ENCODE measurements at places on chromosomes 6 and 20.

DNA sequence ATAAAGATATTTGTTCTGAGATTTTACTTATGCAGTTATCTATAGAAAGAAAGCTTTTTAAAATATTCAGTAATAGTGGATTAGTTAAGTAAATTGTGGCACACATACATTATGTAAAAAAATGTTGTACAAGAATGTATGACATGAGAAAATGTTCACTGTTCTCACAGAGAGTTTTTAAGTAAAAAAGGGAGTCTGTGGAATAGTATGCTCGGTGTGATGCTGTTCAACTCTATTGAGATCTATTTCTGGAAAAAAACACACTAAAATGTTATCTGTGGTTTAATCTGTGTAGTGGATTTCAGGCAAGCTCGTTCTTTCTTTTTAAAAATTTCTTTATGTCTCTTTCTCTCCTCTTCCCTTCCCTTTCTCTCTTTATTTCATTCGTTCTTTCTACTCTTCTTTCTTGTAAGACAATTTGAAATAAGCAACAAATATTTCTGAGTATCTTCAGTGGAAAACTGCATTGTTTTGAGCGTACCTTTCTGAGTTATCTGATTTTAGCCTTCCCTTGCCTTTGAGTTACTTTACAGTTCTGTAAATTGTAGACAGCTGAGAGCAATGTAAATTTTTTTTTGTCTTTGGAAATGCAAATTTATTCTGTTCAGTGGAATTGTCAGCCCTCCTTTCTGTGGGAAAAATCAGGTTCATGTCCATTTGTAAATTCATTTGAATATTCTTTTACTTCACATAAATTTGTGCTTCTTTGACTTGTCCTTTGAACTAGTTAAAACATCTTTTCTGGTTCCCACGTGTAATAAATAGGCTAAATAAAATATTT is 229.0 kb upstream of the NOX3 start:
- no peak overlapping the region for H3K4me3 ChIP-seq
- no peaks in the 10 kb centered on the region for H3K36me3 ChIP-seq
- DNase-seq = no peak
- no peaks in the 10 kb centered on the region for H3K27me3 ChIP-seq
- no peak overlapping the region for H3K27ac ChIP-seq

GRCh38 chr6:139882977-139883728 is 508.7 kb upstream of the CITED2 start:
- H3K36me3 ChIP-seq = no peaks in the 10 kb centered on the region
- peak overlapping the region; percentile 21 for H3K27ac ChIP-seq
- no peak for DNase-seq
- no peak overlapping the region for H3K4me3 ChIP-seq
- no peaks in the 10 kb centered on the region for H3K27me3 ChIP-seq

DNA sequence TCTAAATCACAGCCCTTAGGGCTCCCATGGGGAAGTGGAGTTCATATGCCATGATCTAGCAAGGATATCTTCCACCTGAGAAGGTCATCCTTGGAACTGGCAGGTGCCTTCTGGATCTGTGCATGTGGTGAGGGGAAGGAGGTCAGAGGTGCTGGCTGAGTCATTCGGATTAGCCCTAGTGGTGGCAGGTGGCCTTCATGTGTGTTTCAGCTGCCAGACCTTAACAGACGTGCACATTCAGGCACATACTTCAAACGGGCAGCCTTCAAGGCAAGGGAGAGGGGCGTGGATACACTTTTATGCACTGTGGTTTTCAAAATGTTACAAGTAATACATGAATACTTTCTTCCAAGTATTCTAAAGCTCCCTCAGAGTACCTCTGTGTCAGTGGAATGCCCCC is 51.2 kb downstream of the BMP6 start:
- DNase-seq = no peak
- no peak overlapping the region for H3K27ac ChIP-seq
- no peaks in the 10 kb centered on the region for H3K27me3 ChIP-seq
- H3K4me3 ChIP-seq = no peak overlapping the region
- H3K36me3 ChIP-seq = no peaks in the 10 kb centered on the region
- H3K4me1 ChIP-seq = no peaks in the 10 kb centered on the region

DNA sequence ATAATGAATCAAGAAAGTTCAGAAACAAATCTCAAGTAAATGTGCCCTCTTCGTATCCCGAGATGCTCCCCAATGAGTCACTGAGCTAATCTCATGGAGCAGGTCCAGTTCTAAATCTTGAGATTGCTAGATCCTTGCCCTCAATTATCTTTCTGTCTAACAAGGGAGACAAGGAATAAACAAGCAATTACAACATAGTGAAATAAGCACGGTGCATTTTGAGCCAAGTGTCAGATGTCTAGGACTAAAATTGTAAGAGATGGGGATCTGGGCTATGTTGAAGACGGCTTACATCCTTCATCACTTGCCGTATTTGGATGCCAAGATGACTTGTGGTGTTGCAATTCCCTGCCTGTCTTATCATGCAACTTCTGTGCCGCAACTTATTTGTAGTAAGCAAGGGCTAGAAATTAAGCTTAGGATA is 56.5 kb upstream of the ADGRF1 start:
- no peaks in the 10 kb centered on the region for H3K36me3 ChIP-seq
- no peak overlapping the region for H3K27ac ChIP-seq
- no peak overlapping the region for H3K4me3 ChIP-seq
- H3K27me3 ChIP-seq = no peaks in the 10 kb centered on the region
- DNase-seq = no peak

GRCh38 chr20:50475681-50476292 is 34.4 kb upstream of the PTPN1 start:
- no peak for DNase-seq
- no peaks in the 10 kb centered on the region for H3K27me3 ChIP-seq
- H3K27ac ChIP-seq = peak overlapping the region; percentile 62
- no peaks in the 10 kb centered on the region for H3K36me3 ChIP-seq

DNA sequence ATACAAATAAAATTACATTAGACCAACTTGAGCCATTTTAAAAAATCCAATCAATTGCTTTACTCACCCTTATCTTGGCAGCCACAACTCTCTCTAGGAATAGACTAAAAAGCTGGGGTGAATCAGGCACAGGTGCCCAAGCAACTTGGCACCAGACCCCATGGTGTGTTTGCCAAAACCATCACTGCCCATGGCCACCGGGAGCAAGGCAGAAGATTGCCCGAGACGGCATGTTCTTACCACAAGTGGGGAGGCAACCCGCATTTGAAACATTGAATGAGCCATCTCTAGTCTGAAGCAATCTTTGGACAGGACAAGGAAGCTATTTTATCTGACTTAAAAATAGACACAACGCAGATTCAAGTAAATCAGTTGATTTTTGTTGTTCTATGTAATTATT is 69.0 kb downstream of the SMLR1 start:
- H3K4me3 ChIP-seq = no peak overlapping the region
- H3K36me3 ChIP-seq = no peaks in the 10 kb centered on the region
- no peaks in the 10 kb centered on the region for H3K4me1 ChIP-seq
- H3K27me3 ChIP-seq = no peaks in the 10 kb centered on the region
- no peak overlapping the region for H3K27ac ChIP-seq

- no peak for DNase-seq
- no peaks in the 10 kb centered on the region for H3K27me3 ChIP-seq
- no peaks in the 10 kb centered on the region for H3K4me1 ChIP-seq
- H3K4me3 ChIP-seq = no peak overlapping the region
- H3K27ac ChIP-seq = no peak overlapping the region
- peaks cover 15% of the 10 kb centered on the region for H3K36me3 ChIP-seq
Measured at GRCh38 chr6:110664933-110665332, 150.3 kb downstream of the CDK19 start.

DNA sequence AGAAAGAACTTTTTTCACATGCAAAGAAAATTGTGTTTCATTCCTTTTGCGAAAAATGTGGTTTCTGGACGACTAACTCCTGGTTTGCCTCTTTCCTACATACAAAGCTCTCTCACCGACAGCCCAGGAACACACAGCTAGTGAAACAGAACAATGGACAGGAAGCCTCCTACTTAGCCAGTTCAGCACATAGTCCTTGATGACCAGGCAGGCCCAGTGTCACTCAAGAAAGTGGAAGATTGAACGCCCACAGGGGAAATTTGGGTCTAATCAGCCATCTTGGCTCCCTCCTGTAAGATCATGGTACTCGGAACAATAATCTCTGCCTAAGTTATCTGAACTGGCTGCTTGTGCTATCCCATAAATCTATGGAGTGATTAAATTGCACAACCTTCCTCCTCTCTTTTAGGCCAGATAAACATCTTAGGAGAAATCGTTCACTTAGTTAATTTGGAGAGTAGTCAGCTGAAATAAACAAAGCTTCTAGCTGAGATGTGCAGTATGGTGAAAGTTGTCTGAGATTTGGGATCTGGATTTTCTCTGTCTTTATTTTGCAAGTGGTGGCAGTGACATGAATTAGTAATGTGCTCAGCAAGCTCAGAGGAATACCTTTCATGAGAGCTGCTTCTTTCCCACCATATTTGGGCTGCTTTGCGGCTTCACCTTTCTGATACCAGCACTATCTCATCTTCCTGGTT is 147.0 kb downstream of the MTFR2 start:
- no peak for DNase-seq
- no peak overlapping the region for H3K4me3 ChIP-seq
- peaks cover 4% of the 10 kb centered on the region for H3K4me1 ChIP-seq
- H3K27ac ChIP-seq = peak overlapping the region; percentile 34
- no peaks in the 10 kb centered on the region for H3K27me3 ChIP-seq
- no peaks in the 10 kb centered on the region for H3K36me3 ChIP-seq

GRCh38 chr6:16700202-16700915 is 60.9 kb downstream of the ATXN1 start:
- H3K27me3 ChIP-seq = no peaks in the 10 kb centered on the region
- H3K36me3 ChIP-seq = no peaks in the 10 kb centered on the region

DNA sequence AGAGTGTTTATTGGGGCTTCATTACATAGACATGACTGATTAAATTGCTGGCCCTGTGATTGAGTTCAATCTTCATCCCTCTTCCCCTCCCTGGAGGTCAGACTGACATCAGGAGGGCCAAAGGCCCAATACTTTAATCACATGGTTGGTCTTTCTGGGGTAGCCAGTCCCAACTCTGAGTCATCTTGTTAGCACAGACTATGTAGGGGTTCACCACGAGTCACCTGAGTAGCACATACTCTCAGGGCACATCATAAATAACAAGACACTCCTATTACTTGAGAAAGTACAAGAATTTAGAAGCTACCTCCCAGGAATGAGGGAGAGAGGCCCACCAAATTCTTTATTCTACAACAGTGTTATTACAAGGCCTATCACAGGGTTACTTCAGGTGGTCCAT is 11.3 kb downstream of the GINS1 start:
- H3K27ac ChIP-seq = no peak overlapping the region
- H3K36me3 ChIP-seq = no peaks in the 10 kb centered on the region
- no peaks in the 10 kb centered on the region for H3K4me1 ChIP-seq
- no peak overlapping the region for H3K4me3 ChIP-seq
- DNase-seq = no peak
- no peaks in the 10 kb centered on the region for H3K27me3 ChIP-seq

GRCh38 chr20:32189691-32190615 is 17.6 kb downstream of the PLAGL2 start:
- peak overlapping the region; percentile 81 for H3K27ac ChIP-seq
- H3K4me1 ChIP-seq = no peaks in the 10 kb centered on the region
- H3K27me3 ChIP-seq = no peaks in the 10 kb centered on the region
- H3K36me3 ChIP-seq = no peaks in the 10 kb centered on the region
- peak; percentile 41 for DNase-seq

Data from tibial nerve (tissue), 4 donors.